DMS79 treated with DMSO at 0.1 percent for 48 hours (cell line): ENCODE measurements at places on chromosomes 16 and 17.

- DNase-seq = no peak
Observed at GRCh38 chr17:38741461-38741860, 6.7 kb downstream of the PCGF2 start.

DNA sequence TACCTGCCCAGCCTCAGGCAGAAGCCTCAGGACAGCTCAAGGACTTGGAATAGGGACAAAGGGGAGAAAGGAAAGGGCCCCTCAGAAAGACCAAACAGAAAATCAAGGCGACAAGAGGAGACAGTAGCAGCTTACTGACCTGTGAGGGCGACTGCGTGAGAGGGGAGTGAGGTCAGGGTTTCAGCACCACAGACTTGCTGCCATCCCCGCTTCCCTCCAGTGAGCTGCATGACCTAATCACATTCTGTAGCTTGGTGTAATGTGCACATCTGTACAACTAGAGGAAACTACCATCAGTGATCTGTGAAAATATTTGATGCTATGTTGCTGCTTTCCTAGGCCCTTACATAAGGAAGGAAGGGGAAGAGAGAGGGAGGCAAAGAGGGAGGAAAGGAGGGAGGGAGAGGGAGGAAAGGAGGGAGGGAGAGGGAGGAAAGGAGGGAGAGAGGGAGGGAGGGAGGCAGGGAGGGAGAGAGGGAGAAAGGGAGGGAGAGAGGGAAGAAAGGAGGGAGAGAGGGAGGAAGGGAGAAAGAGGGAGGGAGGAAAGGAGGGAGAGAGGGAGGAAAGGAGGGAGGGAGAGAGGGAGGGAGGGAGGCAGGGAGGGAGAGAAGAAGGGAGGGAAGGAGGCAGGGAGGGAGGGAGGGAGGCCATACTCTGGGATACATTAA is 404.9 kb upstream of the CDH5 start:
- DNase-seq = no peak

- no peak for DNase-seq
Observed at GRCh38 chr17:9331279-9332131, 244.1 kb downstream of the STX8 start.

GRCh38 chr17:62778990-62779681 is 29.0 kb downstream of the MARCHF10 start:
- peak; percentile 77 for DNase-seq

DNA sequence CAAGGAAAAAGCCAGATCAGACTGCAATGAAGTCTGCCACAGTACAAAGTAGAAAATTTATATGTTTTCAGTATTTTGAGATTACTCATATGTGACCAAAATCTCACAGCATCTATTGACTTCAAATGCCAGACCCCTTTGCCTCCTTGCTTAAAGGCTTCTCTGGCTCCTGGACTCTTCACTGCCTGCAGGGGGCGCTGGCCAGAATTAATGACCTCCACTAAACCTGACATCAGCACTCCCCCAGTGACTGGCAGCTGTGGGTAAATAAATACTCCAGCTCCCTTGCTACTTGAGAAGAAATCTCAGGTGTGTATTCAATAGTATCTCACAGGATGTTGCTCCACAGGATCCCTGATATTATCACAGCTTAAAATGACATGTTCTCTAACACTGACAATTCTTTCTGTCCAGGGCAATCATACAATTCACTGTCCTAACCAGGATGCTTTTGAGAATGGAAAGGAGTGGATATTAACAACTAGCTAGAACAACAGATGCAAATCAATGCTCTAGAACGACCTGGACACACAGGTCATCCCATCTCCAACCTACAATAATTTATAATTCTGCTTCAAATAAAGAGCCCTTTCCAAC is 4.0 kb downstream of the BECN1 start:
- no peak for DNase-seq

DNA sequence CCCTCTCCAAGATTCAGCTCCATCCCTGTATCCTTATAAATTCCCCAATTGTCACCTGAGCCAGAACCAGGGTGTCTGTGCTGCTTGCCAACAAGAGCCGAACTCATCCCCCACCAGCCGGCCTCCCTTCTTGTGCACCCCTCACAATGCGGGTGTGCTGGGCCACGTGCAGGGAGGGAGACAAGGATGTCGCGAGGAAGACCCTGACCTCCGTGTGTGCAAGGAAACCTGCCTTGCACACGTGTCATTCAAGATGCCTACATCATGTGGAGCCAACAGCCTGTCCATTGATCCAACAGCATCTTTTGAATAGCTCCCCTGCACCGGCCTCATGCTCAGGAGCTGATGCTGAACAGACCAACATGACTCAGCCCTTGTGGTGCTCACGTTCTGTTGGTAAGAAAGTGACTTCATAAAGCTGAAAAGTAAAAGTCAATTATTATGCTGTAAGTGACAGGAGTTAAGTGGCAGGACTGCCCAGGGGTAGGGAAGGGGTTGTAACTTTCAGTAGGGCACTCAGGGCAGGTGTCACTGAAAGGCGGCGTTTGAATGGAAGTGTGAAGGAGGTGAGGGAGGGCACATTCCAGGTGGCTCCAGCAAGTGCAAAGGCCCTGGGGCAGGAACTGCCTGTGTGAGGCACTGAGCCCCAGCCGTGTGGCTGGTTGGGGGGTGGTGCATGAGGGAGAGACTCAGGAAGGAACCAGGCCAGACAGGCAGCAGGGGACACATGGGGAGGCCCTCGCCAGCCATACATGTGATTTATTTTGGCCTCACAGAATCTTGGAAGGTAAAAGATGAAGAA is 302.2 kb downstream of the FOXL1 start:
- DNase-seq = no peak

GRCh38 chr17:45143094-45143670 is 5.1 kb upstream of the HEXIM1 start:
- no peak for DNase-seq

DNA sequence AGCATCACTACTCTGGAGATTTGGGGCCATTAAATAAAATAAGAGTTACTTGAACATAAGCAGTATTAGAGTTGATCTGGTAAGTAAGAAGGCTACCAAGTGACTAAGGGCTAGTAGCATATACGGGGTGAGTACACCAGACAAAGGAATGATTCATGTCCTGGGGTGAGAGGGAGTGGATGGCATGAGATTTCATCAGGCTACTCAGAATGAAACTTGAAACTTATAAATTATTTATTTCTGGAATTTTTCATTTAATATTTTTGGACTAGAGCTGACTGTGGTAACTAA is 2.3 kb downstream of the SLFN5 start:
- DNase-seq = no peak

DNA sequence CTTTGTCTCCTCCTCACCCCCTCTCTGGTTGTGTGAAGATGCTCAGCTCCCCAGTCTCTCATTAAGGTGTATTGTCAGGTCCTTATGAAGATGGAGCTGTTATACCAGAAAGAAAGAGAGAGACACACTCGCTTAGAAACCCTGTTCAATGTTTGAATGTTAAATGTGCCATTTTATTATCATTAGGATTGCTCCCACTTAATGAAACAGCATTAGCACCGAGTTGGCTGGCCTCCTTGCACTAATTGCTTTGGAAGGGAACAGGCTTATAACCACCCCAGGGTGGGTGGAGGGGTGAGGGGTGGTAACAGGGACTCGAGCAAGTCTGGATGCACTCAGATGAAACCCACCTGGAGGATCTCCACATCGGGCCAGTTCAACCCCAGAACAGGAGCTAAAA is 14.4 kb downstream of the PIPOX start:
- DNase-seq = no peak

- no peak for DNase-seq
Observed at GRCh38 chr16:10708969-10709368, 14.2 kb upstream of the TEKT5 start.

GRCh38 chr16:88408561-88409142 is 25.9 kb downstream of the ZNF469 start:
- DNase-seq = no peak

- DNase-seq = no peak
Observed at GRCh38 chr17:11612956-11613355, 14.7 kb downstream of the DNAH9 start.
